ENCODE measurements at places on chromosomes 2 and 18.

GRCh38 chr2:25036221-25036559 is 5.7 kb upstream of the EFR3B start:
- no peak for DNase-seq

GRCh38 chr18:72830109-72830508 is 37.7 kb downstream of the NETO1 start:
- no peak for DNase-seq

- no peak for DNase-seq
Observed at GRCh38 chr2:201452058-201452921, 750 bp downstream of the STRADB start.

- DNase-seq: no peak
Observed at GRCh38 chr2:129877795-129878775, 101.4 kb upstream of the RAB6C start.

GRCh38 chr2:237594514-237594871 is 4.0 kb upstream of the RAB17 start:
- DNase-seq: no peak

GRCh38 chr2:150449856-150450255 is 37.6 kb downstream of the RND3 start:
- DNase-seq: no peak

DNA sequence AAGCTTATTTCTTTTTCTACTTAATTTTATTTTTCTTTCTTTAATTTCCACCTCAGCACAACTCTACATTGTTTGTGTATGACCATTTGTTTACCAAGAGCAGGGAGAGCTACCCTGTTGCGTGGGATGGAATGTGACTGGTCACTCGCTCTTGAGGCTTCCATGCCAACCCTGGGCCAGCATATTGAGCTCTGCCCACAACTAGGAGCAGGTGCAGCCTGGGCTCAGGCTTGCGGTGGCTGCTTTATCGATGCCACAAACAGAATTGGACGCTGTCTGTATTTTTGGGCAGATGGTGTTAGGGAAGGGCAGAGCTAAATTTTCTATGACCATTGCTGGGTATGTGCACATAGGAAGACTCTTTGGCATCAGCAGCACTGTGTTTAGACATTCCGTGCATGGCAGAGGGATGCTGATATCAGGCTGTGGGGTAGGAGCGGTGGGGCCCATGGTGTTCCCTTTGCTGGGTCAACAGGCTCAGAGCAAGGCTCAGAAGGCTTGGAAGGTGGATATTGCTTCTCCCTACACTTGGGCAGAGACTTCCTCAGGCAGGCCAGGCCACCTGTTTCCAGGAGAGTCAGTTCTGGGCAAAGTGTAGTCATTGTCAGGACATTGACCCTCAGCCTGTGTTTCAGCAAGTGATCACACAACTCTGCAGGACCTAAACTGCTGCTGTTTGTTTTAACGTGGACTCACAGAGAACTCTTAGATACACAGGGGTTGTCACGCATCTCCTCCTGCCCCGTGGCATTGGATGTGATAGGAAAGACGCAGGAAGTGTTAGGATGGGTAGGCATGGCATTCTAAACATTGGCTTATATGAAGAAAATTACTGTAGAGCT is 40.2 kb downstream of the TMEM182 start:
- no peak for DNase-seq
